Amniotic stem cell (primary cell): ENCODE measurements at places on chromosomes 11 and 22.

DNA sequence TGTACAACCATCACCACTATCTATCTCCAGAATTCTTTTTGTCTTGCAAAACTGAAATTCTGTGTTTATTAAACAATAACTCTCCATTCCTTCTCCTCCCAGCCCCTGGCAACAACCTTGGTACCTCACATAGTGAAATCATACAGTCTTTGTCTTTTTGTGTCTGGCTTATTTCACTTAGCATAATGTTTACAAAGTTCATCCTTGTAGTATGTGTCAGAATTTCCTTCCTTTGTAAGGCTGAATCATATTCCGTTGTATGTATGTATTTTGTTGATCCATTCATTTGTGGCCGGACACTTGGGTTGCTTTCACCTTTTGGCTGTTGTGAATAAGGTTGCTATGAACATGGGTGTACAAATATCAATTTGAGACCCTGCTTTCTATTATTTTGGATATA, 243.7 kb upstream of the TBCEL start:
- no peak for DNase-seq

DNA sequence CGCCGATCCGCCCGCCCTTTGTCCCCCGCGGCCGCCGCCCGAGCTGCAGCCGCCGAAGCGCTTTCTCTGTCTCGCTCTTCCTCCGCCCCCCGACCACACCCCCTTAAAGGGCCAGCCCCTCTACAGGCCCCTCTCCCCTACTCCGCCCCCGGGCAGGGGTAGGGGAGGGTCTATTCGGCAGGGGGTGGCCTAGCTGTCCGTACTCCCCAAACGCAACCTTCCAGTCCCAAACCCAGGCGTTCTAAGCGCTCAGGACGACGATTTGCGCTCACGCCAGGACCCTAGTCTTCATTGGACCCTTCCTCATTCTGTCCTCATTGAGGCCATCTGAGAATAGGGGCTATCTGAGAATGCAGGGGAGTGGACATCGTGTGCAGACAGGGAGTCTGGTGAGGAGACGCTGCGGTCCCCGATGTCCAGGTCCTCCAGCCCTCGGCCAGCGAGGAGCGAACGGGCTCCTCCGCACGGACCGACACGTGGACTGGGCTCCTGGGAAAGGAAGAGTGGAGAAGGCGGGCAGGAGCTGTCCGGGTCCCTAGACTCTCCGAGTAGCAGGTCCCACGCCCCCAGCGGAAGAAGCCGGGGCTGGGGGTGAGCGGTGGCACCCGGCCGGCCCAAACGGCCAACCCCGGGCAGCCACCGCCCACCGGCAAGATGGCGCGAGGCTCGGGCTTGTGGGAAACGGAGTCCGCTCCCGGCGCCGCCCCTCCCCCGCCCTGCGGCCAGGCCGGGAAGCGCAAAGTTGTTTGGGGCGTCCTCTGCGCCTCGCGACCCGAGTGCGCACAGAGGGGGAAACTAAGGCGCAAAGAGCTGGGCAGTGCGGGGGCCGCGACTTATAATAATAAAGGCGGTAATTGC, at the start of gene PPP1R14B:
TSS of gene PPP1R14B (minus strand) at position 73 of the 858 bp plus-strand sequence. CDS start 270 bp downstream, outside the sequence.
- DNase-seq, result no peak

- DNase-seq, result no peak
These were observed 27.0 kb downstream of the NRXN2 start for GRCh38 chr11:64696045-64696444.

DNA sequence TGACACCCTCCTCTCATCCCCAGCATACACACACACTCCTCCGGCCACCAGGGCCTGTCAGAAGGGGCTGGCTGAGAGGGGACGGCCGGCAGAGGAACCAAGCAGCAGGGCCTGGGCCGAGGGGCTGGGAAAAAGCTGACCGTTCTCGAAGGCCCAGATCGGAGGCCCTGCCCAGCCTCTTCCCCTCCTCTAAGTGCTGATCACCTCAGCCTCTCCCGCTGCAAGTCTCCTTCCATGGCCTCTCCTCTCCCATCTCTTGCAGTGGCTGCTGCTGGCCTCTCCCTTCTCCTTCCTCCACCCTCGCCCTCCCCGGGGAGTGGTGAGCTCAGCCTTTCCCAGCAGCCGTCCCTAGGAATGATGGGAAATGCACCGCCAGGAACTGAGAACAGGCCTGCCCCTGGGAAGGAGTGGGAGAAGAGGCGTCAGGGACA, 39.6 kb downstream of the ARRB1 start:
- DNase-seq, result no peak

GRCh38 chr11:86558207-86558606, 114.2 kb downstream of the ME3 start:
- DNase-seq, result no peak

DNA sequence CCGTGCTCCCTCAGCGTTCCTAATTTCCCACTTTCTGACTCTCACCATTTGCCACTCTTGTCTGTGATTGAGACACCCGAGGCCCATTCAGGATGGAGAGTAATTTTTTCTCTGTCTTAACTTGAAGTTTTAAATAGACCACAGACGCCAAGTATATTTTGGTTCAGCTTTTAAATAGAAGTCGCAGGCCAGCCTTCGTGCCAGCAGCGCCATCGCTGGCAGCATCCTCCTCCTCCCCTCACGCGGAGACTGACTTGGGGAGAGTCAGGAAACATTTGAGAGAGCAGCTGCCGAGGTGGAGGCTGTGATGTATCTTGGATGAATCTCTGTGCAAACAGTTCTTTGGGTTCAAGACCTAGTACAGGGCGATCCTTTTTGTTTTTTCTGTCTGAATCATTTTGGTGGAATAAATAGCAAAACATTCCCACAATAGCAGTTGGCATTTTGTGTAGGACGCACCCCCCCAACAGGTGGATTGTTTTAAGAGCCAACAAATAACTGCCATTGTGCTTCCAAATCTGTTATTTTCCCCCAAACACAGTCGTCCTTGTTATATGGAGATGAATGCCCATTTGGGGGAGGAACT, 889 bp upstream of the DMC1 start:
- DNase-seq, result no peak

- DNase-seq, result peak; percentile 78
These were observed 97.9 kb downstream of the PDHX start for GRCh38 chr11:35014346-35014745.

DNA sequence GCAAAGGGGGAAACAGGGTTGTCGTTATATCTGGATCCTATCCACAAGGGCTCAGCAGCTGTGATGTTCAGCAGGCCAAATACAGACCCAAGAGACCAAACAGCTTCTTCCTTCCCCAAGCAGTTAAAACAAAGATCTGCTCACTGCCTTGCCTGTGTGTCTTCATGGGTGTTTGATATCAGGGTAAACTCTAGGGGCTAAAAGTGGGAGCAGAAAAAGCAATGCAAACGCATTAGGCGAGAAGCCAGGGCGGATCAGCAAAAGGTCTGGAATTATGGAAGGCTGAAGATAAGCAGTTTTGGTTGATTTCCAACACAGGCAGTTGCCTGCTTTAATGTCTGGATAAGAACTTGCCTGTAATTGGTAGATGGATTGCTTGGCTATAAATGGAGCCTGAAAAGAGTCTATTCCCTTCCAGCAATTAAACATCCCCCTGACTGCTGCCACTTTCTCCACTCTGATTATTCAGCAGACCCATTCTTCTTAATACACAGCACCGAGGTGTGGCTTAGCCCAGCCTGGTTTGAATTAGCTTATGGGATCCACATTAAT, 126.3 kb downstream of the COMMD9 start:
- no peak for DNase-seq

DNA sequence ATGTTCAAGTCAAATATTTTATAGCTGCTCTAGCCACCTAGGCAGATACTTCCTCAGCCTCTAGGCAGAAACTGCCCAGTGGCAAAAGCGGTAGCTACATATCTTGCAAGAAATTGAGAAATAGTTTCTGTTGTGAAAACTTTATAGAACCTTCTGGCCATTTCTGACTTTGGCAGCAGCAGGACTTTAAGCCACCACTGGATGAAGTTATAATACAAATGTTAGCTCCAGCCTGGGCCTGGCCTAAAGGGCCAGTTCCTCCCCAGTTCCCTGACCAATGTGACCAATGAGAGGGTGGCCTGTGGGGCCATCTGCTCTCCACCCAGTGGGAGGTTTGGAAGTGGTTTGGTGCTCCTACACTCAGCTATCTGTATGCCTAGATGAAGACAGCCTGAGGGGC, 254.0 kb upstream of the NARS2 start:
- no peak for DNase-seq

- DNase-seq, result no peak
These were observed 97.7 kb upstream of the FGF3 start for GRCh38 chr11:69916806-69917387.

GRCh38 chr11:75815345-75816168, 547 bp downstream of the UVRAG start:
- no peak for DNase-seq

DNA sequence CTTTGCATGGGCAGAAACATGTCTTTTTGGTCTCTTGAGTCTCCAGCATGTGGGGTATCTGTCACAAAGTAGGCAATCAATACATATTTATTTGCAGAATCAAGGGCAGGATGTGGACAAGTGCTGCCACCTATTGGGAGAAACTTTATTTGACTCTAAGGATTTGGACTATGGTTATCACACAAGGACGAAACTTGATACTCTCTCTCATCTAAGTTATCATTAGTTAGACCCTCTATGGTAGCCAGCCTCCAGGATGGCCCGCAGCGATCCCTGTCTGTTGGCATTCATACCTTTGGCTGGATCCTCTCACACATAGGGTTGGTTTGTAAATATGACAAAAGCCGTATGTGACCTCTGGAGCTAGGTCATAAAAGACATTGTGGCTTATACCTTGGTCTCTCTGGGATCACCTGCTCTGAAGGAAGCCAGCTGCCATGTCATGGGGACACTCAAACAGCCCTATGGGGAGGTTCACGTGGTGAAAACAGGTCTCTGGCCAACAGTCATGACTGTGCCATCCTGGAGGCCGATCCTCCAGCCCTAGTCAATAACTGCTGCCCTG, 1.1 kb upstream of the FBXO7 start:
- peak; percentile 58 for DNase-seq

DNA sequence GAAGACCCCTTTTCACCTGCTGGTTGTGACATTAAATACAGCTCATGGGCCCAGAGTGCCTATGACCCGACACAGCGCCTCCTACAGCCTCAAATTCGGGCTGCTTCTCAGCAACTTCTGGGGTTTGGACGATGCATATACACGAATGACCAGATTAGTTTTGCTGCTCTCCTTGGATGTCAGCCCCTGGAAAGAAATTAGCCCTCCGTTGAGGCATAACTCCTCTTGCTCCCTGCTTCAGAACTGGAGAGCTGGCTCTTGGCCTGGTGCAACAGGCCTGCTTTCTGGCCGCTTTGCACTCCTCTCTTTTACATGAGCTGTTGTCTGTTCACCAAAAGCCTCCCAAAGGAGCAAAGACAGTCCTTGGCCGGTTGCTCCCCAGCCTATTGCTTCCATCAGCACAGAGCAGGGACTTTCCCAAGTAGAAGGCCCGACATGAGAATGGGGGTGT, 3.3 kb downstream of the TECTA start:
- no peak for DNase-seq

DNA sequence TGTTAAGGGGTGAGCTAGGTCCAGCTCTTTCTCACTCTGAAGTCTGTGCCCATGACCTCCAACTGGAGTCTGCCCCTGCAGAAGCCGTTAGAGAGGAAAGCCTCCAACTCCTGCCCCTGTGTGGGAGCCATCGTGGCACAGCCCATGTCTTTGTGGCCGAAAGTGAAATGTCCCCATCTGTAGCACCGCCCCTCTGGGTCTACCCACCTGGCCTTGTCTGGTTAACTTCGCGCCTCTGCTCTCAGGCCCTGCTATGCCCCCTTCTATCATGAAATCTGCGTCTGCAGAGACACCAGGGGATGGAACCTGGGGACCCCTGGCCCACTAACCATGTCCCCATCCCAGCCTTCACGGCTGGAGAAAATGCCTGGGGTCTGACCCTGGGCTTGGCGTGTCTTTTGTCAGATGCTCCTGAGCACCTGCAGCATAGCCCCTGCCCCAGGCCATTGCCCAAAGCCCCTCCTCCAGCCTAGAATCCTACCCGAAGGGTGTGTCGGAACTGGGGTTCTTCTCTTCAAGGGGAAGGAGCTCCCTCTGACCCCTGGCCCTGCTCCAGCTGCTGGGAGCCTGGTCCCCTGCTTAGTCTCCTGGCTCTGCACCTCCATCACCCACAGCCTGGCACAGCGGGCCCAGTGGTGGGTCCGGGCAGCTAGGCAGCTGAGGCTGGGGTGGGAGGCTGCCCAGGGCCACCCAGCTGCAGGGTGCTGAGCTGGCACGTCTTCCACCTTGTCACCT, 35.8 kb upstream of the HMOX1 start:
- DNase-seq, result no peak

DNA sequence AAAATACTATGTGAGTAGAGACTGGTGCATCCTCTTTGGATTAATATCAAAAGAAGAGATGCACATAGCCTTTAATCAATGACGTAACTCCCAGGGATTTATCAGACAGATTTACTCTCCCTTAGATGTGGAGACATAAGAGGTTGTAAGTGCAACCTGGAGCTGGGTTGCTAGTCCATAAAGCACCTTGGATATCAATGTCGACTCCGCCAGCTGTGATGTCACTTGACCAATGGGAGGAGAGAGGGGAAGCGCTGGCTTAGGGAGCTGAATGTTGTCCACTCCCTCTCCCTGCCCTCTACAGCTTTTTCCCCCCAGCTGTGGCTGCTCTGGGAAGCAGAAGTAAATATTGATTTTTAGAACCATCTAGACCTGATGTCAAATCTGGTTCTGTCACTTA, 28.9 kb upstream of the TMEM86A start:
- DNase-seq, result no peak

- no peak for DNase-seq
These were observed 67.9 kb upstream of the WNT7B start for GRCh38 chr22:46044621-46045458.

DNA sequence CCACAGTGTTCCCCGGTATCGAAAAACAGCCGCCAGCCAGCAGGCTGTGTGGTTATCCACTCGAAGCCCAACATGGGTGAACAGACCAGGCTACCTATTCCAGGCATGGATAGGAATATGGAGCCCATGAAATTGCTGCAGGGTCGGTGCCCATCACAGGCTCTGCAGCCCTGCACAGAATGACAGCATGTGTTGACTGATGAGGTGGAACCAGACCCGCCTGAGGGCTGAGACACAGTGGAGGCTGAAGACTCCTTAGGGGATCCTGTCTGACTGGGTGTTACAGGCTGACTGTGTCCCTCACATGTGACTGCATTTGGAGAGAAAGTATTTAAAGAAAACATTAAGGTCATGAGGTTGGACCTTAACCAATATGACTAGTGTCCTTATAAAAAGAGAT, 6.2 kb upstream of the YPEL1 start:
- no peak for DNase-seq

GRCh38 chr22:24445481-24446259, 18.3 kb downstream of the ADORA2A start:
- no peak for DNase-seq

DNA sequence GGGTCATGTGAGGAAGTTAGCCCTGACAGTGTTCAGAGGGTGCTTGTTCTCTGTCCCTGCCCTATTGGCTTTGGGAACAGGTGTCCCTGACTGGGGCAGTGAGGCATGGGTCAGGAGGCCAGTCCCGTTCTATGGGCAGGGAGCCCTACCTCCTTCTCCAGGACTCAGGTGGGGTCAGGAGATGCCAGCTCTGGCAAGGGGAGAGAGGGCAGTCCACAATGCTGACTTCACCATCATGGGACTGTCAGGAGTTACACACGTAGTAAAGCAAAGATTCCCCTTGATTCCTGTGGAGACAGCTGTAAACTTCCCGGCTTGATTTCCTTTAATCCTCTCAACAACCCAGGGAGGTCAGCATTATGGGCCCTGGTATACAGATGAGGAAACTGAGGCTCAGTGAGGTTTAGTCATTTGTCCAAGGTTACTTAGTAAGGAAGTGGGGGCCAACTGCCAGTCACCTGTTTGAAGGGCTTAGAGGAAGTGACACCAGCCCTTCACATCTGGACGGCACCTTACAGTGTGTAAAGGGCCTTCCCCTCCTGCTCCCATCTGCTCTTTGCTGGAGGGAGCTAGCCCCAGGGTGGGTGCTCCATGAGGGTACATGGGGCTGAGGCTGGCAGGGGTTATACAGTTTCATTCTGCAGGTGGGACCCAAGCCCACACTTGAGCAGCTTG, 11.9 kb downstream of the MICALL1 start:
- DNase-seq, result no peak
